ENCODE measurements at places on chromosomes 6 and 20. TPM values are rescaled to one million over a fixed set of nuclear protein-coding genes. Genes with fewer than 3 reads are reported as not detected.

Gene ELOVL2
- not detected for total RNA-seq

Gene SOX18
- total RNA-seq = 42.0 TPM

Gene SLC24A3
- total RNA-seq = 1.5 TPM

Gene DUSP15
- total RNA-seq = 7.3 TPM

DNA sequence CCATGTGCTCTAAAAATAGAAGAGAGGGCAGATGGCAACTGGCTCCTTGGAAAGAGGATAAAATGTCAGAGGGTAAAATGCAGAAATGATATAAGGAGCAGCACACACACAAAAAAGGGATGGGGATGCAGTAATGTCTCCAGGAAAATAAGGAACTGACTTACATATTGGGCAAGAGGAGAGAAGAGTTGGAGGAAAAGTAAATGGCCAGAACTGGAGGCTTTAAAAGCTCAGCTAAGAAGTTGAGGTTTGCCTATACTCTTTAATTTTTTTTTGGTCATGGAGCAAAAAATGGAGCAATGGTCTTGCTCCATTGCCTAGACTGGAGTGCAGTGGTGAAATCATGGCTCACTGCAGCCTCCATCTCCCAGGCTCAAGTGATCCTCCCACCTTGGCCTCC lies 93.7 kb downstream of the SULF2 start:
- no peak overlapping the region for H3K4me3 ChIP-seq
- no peaks in the 10 kb centered on the region for H3K36me3 ChIP-seq
- no peak for DNase-seq
- H3K27me3 ChIP-seq = no peaks in the 10 kb centered on the region
- H3K4me1 ChIP-seq = peaks cover 5% of the 10 kb centered on the region
- H3K27ac ChIP-seq = no peak overlapping the region

GRCh38 chr20:48606172-48606840 lies 221.5 kb downstream of the PREX1 start:
- H3K27me3 ChIP-seq = no peaks in the 10 kb centered on the region
- H3K27ac ChIP-seq = no peak overlapping the region
- no peaks in the 10 kb centered on the region for H3K4me1 ChIP-seq
- H3K36me3 ChIP-seq = no peaks in the 10 kb centered on the region
- H3K4me3 ChIP-seq = no peak overlapping the region
- DNase-seq = no peak

DNA sequence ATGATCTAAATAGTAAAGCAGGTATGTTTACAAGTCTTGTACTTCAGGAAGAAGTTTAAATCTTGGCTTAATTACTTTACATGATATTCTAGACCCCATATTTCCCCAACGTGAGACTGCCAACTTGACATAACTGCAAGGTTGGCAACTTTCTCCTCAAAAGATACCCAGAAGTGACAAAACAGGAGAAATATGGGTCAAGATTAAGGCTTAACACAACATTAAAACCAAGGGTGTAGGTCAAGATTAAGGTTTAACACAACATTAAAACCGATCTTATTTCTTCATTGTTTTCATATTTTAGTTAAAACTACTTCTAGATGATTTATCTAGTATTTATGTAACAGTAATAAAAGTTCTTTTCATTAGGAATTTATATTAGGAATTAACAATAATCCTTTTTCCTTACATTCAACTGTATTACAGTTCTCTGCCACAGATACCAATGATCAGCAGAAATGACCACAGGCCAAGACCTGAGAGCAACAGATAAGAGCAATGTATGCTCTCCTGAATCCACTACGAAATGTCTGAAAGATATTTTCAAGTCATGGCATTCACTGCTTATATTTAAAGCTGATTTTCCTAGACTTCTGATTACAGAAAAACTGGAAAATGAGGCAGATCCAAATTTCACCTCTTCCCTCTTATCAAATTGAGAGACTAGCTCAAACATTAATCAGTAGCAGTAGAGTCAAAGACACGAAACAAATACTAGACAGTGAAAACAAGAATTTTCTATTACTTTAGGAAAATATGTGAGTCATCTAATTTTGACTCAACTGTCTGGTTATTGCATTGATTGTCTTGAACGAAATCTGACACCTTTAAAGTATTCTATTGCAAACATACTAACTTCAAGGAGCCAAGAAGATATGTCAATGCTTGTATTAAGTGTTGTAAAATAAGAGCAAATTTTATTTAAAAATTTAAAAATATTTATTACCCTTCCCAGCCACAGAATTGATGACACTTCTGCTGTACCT lies 72.3 kb downstream of the RNGTT start:
- H3K27me3 ChIP-seq = no peaks in the 10 kb centered on the region
- DNase-seq = no peak
- no peak overlapping the region for H3K4me3 ChIP-seq
- no peaks in the 10 kb centered on the region for H3K4me1 ChIP-seq

GRCh38 chr6:86030875-86031274 lies 388.2 kb upstream of the SYNCRIP start:
- H3K36me3 ChIP-seq = no peaks in the 10 kb centered on the region
- no peaks in the 10 kb centered on the region for H3K27me3 ChIP-seq
- H3K4me1 ChIP-seq = no peaks in the 10 kb centered on the region
- no peak for DNase-seq

DNA sequence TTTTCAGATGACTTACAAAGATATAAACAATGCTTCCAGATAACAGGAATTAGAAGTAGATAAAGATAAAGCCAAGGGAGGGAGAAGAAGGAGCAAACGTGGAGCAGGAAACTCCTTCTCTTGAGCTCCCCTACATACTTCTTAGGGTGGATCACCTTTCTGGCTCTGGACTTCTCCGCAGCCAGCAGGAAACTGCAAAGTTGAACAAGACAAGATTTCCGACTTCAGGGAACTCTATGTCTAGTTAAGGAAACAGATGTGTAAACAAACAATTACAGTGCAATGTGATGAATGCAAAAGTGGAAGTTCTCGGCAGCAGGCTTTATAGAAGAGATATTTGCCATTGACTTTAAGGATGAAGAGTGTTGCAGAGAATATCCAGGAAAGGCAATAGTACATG lies 134.0 kb upstream of the MARCKS start:
- no peak overlapping the region for H3K27ac ChIP-seq
- H3K27me3 ChIP-seq = no peaks in the 10 kb centered on the region
- H3K4me1 ChIP-seq = peaks cover 5% of the 10 kb centered on the region
- no peak for DNase-seq
- no peak overlapping the region for H3K4me3 ChIP-seq

DNA sequence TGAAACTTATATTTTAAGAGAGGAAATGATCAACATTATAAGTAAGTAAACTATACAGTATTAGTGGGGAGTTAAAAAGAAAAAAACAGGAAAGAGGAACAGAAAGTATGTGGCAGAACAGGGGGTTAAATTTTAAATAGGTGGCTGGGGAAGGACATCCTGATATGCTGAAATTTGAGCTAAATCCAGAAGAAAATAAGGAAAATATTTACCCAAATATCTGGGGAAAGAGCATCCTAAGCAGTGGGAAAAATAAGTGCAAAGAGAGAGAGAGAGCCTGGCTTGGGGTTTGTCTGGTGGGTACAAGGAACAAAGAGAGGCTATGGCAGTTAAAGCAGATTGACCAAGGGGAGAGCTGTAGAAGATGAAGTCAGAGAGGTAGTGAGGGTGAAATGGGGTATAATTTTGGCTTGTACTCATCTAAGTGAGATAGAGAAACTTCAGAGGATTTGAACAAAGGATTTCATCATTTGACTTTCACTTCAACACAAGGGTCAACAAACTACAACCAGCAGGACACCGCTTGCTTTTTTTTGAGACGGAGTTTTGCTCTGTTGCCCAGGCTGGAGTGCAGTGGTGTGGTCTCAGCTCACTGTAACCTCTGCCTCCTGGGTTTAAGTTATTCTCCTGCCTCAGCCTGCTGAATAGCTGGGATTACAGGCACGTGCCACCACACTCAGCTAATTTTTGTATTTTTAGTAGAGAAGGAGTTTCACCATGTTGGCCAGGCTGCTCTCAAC lies 328.4 kb upstream of the CNR1 start:
- no peaks in the 10 kb centered on the region for H3K4me1 ChIP-seq
- H3K27ac ChIP-seq = no peak overlapping the region
- no peak for DNase-seq
- no peaks in the 10 kb centered on the region for H3K36me3 ChIP-seq
- no peak overlapping the region for H3K4me3 ChIP-seq

DNA sequence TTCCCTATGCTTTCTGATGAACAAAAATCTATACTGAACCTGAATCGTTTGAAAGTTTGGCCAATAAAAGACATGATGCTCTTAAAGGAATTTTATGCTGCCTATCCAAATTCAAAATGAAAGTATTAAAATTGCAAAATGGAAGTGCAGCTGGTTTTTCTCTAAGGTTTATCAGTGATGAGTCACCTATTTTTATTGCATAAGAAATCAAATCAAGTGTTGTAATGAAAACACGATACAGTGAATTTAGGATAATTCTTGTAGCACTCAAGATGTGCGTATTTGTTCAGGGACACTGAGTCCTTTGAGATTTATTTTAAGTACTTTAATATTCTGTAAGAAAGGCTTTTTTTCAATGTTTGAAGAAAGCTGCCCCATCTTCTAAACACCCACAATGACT lies 409.5 kb downstream of the ADGRB3 start:
- DNase-seq = no peak
- no peaks in the 10 kb centered on the region for H3K27me3 ChIP-seq
- H3K4me1 ChIP-seq = no peaks in the 10 kb centered on the region
